ACHN (cell line): ENCODE measurements at places on chromosomes 7 and 10.

DNA sequence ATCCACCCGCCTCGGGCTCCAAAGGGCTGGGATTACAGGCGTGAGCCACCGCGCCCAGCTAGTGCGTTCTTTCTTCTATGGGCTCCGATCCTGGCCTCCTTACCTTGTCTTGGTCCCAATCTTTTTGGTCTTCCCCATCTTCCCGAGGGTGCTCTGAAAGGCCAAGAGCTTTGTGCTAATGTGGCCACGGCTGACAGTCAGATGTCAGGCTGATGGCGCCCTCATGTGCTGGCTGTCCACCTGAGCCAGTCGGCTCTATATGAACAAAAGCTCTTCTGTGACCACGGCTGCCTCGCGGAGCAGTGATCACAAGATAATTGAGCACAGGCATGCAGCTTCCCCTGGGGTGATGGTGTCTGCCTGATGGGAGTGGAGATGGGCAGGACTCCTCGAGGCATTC, 11.0 kb upstream of the AHCYL2 start:
- DNase-seq: peak; percentile 47

DNA sequence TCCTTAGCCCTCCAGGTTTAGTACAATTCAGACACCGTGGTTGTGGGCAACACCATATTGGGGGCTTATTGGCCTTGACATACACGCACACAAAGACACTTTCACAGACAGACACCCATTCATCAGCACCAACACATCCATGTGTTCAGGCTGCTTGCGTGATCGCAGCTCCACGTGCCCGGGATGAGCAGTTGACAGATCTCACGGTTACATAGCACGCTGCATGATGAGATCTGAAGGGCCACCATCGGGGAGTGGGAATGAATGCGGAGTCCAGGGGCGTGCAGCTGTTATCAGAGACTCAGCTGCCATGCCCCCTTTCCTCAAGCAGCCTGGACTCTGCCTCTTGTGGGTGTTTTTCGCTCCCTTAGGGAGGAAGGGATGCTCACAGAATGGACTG, 285.2 kb downstream of the USP6NL start:
- DNase-seq: no peak

GRCh38 chr10:70295926-70296325, 12.1 kb upstream of the NPFFR1 start:
- no peak for DNase-seq

GRCh38 chr10:106919871-106920282, 244.6 kb downstream of the SORCS1 start:
- no peak for DNase-seq

- DNase-seq: peak; percentile 45
These were observed 47.4 kb downstream of the SGMS1 start for GRCh38 chr10:50576245-50576815.

- DNase-seq: peak; percentile 67
These were observed 104.4 kb upstream of the LRRC4 start for GRCh38 chr7:128135515-128136214.

DNA sequence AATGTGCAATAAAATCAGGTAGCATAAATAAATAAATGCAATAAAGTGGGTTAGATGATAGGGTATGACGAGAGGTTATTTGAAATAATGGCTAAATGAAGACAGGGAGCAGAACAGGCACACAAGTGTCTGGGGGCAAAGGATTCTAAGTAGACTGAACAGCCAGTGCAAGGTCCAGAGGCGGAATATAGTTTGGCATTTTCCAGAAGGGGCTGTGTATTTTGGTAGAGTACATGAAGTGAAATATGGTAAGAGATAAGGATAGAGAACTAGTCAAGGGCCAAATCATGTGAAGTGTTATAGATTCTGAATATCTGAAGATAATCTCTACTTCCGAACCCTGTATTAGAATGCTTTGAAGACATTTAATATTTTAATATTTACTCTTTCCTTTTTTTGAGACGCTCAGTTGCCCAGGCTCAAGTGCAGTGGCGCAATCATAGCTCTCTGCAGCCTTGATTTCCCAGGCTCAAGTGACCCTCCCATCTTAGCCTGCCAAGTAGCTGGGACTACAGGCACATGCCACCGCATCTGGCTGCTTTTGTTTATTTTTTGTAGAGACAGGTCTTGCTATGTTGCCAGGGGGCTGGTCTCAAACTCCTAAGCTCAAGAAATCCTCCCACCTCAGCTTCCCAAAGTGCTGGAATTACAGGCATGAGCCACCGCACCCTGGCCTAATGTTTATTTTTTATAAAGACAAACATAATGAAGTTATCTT, 44.4 kb upstream of the CD36 start:
- DNase-seq: no peak

- DNase-seq: no peak
These were observed 214.9 kb downstream of the JAZF1 start for GRCh38 chr7:27965650-27966049.

- DNase-seq: no peak
These were observed 1038.9 kb downstream of the GRM8 start for GRCh38 chr7:126213876-126214275.

DNA sequence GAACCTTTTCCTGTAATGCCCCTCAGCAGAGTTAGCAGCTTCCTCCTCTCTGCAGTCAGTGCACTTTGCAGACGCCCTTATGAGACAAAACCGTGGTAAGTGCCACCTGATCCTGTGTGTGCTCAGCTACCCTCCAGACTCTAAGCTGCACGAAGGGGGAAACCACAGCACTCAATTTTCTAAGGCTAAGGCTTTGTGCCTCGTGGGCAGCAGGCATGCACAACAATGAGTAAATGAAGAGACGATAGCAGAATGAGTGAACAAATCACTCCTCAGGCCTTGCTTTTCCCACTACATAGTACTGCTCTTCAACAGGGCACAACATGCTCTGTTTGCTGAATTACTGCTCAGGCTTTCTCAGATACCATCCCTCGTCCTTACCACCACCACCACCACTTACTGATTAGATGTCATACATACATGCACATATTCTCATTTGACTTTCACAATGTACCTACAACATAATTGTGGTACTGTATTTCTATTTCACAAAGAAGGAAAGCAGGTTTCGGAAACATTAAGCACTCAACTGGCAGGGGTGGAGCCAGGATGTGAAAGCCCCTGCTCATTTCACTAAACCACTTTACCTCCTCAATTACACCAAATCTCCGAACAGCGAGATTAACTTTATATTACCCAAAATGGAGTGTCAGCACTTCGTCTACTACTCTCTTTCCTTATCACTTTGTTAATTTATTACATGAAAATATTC, 85.4 kb downstream of the ICA1 start:
- DNase-seq: no peak

- no peak for DNase-seq
These were observed 23.5 kb downstream of the VCL start for GRCh38 chr10:74021248-74022055.

DNA sequence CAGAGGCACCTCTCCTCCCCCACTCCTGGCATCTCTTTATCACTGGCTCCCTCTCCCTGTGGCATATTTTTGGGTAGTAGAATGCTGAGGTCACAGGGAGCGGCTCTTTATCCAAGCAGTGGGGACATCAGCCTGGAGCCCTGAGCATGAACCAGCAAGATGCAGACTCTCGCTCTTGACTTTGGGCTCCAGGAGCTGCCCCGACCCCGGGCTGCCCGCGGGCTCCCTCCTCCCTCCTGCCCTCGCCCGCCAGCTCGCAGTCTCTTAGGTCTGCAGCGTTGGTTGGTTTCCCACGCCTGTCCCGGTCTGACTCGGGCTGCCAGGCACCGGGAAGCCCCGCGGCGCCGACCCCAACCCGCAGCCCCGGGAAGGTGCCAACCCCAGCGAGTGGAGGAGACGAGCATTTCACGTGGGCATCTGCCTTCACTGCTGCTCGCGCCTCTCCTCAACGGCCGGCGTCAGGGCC, 1.3 kb downstream of the INSYN2A start:
- DNase-seq: peak; percentile 8

- no peak for DNase-seq
These were observed 496.2 kb upstream of the SEMA3D start for GRCh38 chr7:85682833-85683620.

DNA sequence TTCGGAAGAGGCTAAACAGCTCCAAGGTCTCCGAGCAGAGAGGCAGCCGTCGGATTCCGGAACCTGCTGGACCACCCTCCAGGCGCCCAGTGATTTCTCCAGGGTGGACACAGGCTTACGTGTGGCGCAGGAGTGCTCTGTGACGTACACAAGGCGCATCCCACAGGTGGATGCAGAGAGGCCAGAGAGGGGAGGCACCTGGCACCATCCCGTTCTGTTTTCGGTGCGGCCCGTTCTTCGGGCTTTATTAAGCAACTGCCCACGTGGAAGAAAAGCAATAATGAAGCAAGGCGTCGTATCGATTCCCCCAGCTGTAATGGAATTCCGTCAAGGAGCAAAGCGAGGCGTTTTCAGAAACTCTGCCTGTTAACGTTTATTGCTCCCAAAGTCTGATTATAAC, 163.6 kb downstream of the PTPRN2 start:
- DNase-seq: no peak

DNA sequence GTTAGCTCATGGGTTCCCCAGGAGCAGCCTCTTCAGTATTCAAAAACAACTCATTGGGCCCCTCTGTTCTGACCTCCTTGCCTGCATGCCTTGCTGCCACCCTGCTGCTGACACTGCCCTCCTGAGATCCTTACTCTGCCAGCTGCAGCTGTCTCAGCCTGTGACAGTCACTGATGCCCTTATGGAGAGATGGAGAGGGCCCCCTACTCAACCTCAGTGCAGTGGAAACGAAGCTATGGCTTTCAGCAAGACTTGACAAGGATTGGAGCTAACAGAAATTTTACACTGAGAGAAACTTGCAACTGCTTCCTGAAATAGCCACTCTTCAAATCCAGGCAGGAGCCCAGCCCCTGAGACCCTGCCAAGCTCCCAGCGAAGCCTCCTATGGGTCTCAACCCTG, 678.3 kb upstream of the C7orf33 start:
- DNase-seq: no peak

GRCh38 chr7:114303301-114303700, 111.3 kb upstream of the FOXP2 start:
- DNase-seq: no peak

GRCh38 chr7:112101201-112101846, 104.9 kb downstream of the DOCK4 start:
- DNase-seq: no peak

DNA sequence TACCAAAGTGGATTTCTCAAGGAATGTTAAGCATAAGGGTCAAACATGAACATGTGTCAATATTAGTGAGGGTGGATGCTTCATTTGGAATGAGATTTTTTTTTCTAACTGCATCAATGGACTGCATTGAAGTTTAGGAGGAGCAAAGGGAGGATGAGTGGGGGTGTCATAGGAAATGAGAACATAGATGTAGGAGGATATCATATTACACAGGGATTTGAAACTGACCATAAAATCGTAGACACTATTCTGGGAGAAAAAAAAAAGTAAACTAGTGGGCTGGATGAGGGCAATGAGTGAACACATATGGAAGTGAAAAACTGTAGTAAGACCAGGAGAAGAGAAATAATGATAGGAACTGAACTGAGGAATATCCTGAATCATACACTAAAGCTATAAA, 109.4 kb downstream of the SEMA3A start:
- no peak for DNase-seq
